ENCODE measurements at places on chromosomes 7 and 10. TPM values are rescaled to one million over a fixed set of nuclear protein-coding genes. Genes with fewer than 3 reads are reported as not detected.

Gene LRRC18
- not detected for total RNA-seq

Gene CALCR
- total RNA-seq = 0.10 TPM

Gene ACTL6B
- total RNA-seq = 2.4 TPM

Gene USP54
- total RNA-seq = 54.5 TPM

Gene NPY4R
- total RNA-seq = 0.24 TPM

Gene ARF5
- total RNA-seq = 190 TPM

Gene CCAR1
- 109 TPM for total RNA-seq

Gene ZNF3
- total RNA-seq = 52.8 TPM

Gene FAM13C
- 10.1 TPM for total RNA-seq

Gene SFRP4
- 4.4 TPM for total RNA-seq

Gene CPN1
- 0.52 TPM for total RNA-seq

Gene ANKRD16
- 15.3 TPM for total RNA-seq

Gene PHKG1
- not detected for total RNA-seq

Gene SPDYE8
- not detected for total RNA-seq

Gene CCDC6
- total RNA-seq = 55.4 TPM

Gene SLC13A4
- total RNA-seq = 11.3 TPM

Gene CD36
- 32.2 TPM for total RNA-seq

Gene NRF1
- total RNA-seq = 16.9 TPM

Gene DCLRE1A
- total RNA-seq = 9.2 TPM

Gene GDF10
- total RNA-seq = 0.57 TPM

Gene TAS2R16
- total RNA-seq = not detected

Gene AKR1C1
- 18.6 TPM for total RNA-seq

Gene ANKRD7
- not detected for total RNA-seq
